ENCODE measurements at places on chromosomes 11 and 22.

- DNase-seq = no peak
Measured at GRCh38 chr11:35146074-35146521, 7.1 kb downstream of the CD44 start.

DNA sequence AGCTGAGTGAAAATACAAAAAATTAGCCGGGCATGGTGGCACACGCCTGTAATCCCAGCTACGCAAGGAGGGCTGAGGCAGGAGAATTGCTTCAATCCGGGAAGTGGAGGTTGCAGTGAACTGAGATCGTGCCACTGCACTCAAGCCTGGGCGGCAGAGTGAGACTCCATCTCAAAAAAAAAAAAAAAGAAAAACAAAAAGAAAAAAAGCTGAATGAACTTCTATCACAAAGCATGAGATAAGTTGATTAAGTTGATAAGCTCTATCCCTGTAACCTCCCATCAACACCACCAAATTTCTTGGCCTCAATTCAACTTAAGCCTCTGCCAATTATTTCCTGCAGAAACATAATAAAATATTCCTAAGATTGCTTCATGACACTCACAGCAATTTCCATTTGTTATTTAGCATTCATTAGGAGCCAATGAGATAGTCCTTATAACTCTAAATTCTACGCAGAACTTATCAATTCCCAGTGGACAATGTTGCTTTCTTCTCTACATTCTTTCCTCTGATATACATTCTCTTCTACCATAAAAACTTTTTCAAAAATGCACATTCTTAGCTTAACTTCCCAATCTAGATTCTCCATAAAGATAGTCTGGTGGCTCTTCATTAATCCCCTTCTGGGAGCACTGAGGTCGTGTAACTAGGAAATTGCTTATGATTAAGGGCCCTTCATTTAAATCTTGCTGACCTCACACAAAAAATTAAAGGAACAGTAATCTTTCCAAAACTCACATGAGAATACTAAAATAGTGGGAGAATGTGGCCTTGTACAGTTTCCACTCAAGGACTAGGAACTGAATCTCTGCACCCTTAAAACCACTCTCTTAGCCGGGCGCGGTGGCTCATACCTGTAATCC is 2.9 kb downstream of the AMBRA1 start:
- no peak for DNase-seq

- no peak for DNase-seq
Measured at GRCh38 chr11:16153951-16154350, 202.4 kb downstream of the SOX6 start.

GRCh38 chr22:46318576-46318975 is 16.9 kb upstream of the TRMU start:
- DNase-seq = no peak

GRCh38 chr11:36013950-36014897 is 70.4 kb downstream of the LDLRAD3 start:
- no peak for DNase-seq

GRCh38 chr22:22038178-22038880 is 55.7 kb upstream of the TOP3B start:
- DNase-seq = no peak

- no peak for DNase-seq
Measured at GRCh38 chr11:90630176-90630575, 407.3 kb upstream of the CHORDC1 start.

- DNase-seq = no peak
Measured at GRCh38 chr11:62390237-62390636, 28.6 kb upstream of the SCGB1A1 start.

- no peak for DNase-seq
Measured at GRCh38 chr22:25352294-25352680, 132.8 kb downstream of the CRYBB2 start.

DNA sequence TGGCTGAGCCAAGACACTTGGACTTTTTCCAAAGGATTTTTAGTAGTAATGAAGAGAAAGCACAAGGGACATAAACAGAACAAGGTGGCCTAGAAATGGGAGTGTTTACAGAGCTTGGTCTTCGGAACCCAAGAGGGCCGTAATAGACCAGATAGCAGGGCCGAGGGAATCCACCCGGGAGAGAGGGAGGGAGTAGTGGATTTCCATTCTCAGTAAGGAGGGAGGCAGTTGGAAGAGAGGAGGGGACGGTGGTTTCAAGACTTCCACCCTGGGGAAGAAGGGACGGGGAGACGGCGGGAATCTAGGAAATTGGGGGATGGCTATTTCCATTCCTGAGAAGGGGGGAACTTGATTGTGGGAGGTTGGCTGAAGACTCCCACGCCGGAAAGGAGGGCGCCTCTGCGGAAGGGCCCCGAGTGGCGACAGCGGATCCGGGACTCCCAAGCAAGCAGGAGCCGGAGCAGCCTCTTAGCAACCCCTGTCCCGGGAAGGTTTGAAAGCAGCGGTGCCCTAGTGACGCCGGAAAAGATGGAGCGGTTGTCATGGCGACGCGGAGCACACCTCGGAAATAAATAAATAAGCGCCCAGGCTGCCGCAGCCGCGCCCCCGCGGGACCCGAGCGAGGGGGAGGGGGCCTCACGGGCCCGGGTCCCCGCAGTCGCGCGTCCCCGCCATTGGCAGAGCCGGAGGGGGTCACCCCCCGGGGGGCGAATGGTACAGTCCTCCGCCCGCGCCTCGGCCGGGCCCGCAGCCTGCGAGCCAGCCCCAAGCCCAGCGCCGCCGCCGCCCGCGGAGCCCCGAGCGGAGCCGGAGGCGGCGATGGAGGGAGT is 31.6 kb downstream of the EIF3F start:
- DNase-seq = peak; percentile 34

- peak; percentile 42 for DNase-seq
Measured at GRCh38 chr22:37486224-37486845, at the start of gene MFNG. TSS of gene MFNG (minus strand) at chr22:37486384. CDS start at chr22:37486177, 207 bp downstream.

GRCh38 chr11:13384908-13385640 is 77.9 kb downstream of the BTBD10 start:
- no peak for DNase-seq

- no peak for DNase-seq
Measured at GRCh38 chr22:49340406-49340805, 487.3 kb downstream of the BRD1 start.

GRCh38 chr11:35624316-35624715 is 6.1 kb downstream of the FJX1 start:
- DNase-seq = no peak

DNA sequence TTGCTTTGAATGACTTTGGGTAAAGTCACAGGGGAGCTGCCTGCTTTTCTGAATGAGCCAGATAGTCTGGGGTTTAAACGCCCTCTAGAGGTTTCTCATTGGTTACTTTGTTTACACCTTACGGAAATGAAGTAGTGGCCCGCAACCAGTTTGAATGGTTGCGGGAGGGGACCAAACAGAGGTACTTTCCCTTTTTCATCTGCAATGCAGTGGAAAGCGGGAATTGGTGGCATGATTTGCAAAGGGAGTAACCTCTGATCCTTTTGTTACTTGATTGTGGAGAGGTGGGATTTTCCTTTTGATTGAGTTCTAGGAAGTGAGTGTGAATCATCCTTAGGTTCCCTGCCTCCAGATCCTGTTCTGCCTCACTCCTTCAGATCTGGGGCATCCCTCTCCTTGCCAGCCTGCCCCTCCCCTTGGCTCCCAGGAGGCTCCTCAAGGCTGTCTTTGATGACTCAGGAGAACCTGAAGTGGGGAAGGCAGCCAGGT is 15.9 kb upstream of the GLYATL1 start:
- no peak for DNase-seq

- DNase-seq = no peak
Measured at GRCh38 chr22:49772692-49773091, 55.0 kb downstream of the BRD1 start.

DNA sequence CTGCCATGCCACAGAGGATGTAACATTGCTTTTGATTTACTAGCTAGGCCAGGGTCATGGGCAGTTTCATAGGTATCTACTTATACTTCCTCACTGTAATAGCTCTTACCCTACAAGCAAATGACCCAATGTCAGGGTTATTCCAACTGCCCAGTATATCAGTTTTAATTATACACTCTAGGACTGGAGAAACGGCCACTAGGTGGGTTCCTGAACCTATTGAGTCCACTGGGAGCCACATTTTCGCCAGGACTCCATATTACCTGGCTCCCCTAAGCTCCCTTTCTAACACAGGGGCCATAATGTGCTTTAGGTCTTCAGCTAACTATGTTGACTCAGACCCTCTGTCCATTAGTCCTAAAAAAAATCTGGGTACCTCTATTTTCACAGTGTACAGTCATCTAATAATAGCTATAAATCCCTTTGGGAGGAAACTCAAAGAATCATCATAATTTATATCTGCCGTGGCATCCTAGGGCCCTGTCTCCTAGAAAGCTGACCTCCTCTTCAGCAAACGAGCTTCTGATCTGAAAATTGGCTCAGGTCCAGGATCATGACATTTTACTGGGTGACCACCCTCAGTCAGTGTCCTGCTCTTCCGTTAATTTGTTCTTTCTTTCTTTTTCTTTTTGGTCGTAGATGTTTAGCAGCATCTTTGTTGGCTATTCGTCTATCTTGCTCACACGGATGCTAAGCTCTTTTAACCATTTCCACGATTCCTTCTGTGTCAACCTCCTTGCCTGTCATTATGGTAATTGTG is 244.3 kb downstream of the FAM76B start:
- no peak for DNase-seq

- no peak for DNase-seq
Measured at GRCh38 chr11:134404575-134405341, 7.3 kb downstream of the B3GAT1 start.

- no peak for DNase-seq
Measured at GRCh38 chr22:29390270-29390669, 1.9 kb upstream of the AP1B1 start.

DNA sequence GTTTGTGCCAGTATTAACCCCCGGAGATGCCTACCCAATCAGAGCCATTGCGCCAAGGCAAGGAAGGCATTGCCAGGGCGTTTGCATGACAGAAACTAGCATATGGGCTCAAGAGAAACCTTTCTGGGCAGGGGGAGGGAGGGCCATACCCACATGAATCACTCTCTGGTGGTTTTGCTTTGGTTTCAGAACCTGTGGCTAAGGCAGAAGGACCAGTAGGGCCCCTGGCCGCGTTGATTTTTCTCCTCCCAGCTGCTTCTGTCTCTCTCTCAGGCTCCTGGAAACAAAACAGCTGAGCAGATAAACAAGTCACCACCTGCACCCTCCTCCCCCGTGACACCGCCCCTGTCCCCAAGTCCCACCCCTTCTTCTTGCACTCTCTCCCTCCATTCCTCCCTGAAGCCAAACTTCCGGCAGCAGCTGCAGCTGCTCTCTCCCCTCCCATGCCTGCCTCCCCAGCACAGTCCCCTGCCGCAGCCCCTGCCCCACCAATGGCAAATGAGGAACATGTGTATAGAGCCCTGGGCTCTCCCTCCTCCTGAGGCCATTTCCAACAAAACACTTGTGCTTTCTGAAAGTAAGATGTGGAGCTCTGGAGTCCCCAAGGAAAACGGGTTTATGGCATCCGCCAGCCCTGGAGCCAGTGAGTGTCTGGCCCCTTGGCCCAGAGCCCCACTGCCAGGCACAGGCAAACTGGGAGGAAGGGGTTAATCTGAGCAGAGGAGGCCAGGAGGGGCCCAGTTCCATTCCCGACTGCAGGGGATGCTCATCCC is 39.0 kb upstream of the ADA2 start:
- no peak for DNase-seq

DNA sequence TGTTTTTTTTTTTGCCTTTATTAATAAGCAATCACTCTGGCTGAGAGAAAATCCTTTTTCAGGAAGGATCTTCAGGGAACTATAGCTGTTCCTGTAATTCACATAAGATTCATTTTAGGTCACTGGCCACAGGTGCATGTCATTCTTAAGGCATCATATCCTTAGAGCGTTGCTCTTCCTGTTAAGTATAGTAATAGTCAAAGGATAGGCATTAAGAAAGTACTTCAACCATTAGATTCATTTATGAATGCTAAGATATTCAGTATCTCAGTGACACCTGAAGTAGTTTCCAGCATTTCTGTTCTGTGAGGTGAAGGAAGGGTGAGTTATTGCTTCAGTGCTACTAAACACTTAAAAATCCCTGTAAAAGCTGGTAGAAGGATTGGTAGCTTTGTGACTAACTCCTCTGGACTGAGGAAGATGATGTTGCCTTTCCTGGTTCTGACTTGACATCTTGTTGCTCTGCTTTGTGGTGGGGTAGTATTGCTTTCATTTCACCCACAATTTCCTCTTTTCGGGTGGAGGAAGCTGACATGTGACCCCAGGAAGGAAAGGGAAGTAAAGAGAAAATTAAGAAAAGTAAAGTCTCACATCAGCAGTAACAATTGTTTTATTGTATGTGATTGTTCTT is 34.7 kb downstream of the RNF169 start:
- DNase-seq = no peak

GRCh38 chr11:128409476-128409875 is 177.9 kb downstream of the ETS1 start:
- no peak for DNase-seq

- DNase-seq = no peak
Measured at GRCh38 chr11:87660926-87661660, 514.1 kb downstream of the RAB38 start.

- DNase-seq = no peak
Measured at GRCh38 chr11:75691804-75692203, 23.0 kb upstream of the MAP6 start.

DNA sequence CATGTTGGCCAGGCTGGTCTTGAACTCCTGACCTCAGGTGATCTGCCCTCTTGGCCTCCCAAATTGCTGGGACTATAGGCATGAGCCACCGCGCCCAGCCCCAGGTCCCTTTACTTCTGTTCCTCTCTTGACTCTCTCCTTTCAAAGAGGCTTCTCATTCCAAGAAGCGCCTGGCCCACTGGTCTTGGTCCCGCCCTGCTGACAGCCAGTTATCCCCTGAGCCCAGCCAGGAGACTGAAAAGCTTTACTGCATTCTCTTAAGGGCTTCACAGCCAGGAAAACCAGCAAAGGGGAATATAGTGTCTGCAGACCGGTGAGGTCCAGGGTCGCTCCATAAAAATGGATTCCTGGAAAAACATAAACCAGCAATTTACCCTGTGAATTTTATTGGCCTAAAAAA is 68.3 kb downstream of the NFAM1 start:
- no peak for DNase-seq

DNA sequence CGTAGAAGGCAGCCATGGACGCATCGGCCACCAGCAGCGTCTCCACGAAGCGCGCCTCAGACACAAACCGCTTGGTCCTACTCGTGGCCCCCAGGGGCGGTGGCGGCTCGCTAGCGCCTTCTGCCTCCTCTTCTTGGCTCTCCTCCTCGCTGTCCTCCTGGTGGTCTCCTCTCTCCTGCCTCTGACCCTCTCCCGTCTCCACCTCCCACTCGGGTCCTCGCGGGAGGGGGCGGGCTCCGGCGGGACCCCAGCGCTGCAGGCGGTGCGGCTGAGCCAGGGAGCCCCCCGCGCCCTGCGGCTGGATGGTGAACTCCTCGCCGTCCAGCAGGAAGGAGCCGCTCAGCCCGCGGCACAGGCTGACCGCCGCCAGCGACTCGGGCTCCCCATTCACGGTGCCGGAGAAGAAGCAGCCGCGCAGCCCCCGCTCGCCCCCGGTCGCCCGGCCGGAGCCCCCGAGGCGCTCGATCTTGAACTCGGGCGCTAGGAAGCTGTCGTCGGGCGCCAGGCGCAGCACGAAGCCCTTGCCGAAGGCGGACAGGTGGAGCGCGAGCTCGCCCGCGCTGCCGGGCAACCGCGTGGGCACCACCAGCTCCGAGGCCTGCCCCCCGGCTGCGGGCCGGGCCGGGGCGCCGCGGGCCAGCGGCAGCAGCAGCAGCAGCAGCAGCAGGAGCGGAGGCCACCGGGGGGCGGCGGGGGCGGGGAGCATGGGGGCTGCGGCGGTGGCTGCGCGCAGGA is 661 bp downstream of the ADAMTS8 start:
- DNase-seq = no peak

- DNase-seq = no peak
Measured at GRCh38 chr11:134332189-134332631, 422 bp downstream of the GLB1L2 start.
